ENCODE measurements at places on chromosomes 16 and 17. TPM values are rescaled to one million over a fixed set of nuclear protein-coding genes. Genes with fewer than 3 reads are reported as not detected.

XAF1 gene
- polyA plus RNA-seq, result 25.0 TPM

SLC5A11 gene
- 0.06 TPM for polyA plus RNA-seq

GRCh38 chr17:49680314-49680713 lies 2.4 kb upstream of the SPOP start:
- no peak for DNase-seq

DNA sequence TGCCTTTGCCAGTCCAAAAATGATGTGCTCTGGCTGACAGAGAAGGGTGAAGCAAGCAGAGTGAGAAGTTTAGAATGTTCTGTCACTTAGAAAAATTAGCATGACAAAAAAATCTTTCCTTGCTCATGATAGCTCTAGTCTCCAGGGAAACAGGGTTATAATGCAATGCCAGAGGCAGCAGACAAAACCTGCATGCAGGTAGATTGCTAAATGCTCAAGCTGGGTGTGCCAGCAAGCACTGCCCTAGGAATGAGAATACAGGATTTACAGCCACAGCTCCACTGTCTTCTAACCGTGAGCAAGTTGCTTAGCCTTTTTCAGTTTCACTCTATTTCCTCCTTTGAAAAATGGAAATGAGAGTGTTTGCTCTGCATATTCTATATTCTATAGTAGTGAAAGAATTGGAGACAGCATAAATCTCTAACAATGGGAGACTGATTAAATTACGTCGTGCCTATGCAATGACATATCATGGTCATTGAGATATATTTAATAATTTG lies 516.6 kb upstream of the C16orf82 start:
- no peak for DNase-seq

GRCh38 chr17:78817123-78817522 lies 23.5 kb downstream of the USP36 start:
- no peak for DNase-seq

GRCh38 chr17:37488607-37489196 lies 989 bp upstream of the DUSP14 start:
- peak; percentile 42 for DNase-seq
